ENCODE measurements at places on chromosomes 16 and 17.
A peak's percentile ranks its signal among the peaks of the same experiment; 100 is the strongest.

GRCh38 chr17:81926451-81927151, 934 bp downstream of the MAFG start:
- DNase-seq: peak; percentile 81

DNA sequence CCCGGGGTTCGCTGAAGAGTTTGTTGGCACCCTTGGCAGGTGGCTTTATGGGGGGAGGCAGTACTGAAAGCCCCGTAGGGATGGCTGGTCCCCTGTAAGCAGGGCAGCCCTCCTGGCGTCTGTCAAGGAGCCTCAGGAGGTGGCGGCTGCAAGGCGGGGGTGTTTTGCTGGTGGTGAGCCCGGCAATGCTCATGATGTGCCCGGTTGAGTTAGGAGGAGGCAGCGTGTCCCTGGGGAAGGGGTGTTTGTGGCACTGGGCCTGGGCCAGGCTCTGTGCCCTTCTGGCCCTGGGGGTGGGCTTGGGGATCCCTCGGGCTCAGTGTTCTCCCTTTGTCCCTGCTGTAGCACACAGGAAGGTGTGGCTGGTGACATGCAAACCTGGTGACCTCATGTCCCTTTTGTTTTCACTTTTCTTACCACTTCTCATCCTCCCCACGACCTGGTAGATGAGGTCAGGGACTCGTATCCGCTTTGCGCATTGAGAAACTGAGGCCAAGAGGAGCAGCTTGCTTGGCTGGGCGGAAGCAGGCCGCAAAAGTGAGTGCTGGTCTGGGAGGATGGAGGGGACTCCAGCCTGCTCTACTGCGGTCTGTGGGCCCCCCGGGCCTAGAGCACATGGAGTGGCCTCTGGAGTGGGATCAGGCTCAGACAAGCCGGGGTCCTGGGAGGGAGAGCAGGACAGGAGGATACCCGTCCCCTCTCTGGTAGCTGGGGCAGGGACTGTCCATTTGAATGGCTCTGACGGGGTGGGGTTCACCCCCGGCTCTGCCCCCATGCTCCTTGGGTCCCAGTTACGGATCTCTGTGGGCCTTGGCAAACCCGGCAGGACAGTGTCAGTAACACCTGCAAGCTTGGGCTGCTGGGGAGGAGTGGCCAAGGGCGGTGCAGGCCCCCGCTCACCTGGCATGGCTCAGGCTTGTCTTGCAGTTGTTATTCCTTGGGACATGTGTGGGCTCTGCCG, 2.2 kb downstream of the SNN start:
- DNase-seq: peak; percentile 68

DNA sequence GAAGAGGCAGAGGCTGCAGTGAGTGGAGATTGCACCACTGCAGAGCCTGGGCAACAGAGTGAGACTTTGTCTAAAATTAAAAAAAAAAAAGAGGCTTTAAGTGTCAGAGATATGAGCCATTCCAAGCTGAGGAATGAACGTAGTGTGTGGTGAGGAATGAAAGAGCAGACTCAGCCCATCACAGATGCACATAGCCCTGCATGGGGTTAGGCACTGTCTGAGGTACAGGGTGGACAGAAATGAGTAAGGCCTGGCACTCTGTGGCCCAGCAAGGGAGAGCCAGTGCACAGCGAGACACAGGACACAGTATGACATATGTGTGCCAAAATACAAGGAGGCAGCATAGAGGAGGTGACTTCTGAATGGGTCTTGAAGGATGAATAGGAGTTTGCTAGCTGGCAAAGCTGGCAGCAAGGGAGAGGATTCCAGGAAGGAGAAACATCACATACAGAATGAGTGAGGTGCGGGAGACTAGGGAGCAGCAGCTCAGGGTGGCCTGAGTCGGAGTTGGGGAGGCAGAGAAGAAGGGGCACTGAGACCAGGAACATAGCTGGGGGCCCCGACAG, 8.7 kb upstream of the ZNF469 start:
- no peak for DNase-seq

DNA sequence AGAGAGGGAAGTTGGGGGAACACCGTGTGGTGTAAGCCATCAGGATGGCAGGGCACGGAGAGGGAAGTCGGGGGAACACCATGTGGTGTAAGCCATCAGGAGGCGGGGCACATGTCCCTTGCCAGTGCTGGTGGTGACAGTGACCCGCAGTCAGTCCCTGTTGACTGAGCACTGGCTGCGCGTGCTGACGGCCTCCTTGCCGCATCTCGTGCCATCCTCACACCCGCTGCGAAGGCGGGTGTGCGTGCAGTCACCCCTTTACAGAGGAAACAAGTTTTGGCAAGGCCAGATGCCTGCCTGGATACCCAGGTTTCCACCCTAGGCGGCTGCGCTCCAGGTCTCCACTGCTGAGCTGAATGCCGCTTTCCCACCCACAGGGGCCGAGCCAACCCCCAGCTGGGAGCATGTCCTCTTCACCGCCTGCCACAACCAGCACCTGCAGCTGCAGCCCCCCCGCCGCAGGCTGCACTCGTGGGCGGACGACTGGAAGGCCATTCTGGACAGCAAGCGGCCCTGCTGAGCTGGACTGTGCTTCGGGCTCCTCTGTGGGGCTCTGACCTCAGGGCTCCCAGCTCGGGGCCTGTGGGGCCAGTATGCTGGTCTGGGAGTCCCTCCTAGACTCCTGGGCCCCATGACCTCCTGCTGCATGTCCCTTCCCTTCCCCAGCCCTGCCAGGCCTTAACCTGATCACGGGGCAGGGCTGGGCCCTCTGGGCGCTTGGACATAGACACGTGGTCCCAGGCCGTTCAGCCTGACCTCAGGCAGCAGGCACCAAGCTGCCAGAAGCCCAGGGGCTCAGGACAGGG, 43.5 kb downstream of the NT5M start:
- peak; percentile 47 for DNase-seq

GRCh38 chr16:10314811-10315210, 71.0 kb upstream of the ATF7IP2 start:
- DNase-seq: no peak

DNA sequence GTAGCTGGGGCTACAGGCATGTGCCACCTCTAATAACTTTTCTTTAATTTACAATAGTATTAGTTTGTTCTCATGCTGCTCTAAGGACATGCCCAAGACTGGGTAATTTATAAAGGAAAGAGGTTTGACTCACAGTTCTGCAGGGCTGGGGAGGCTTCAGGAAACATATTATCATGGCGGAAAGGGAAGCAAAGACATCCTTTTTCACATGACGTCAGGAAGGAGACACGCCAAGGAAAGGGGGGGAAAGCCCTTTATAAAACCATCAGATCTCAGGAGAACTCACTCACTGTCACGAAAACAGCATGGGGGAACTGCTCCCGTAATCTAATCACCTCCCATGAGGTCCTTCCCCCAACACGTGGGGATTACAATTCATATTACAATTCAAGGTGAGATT, 18.3 kb downstream of the IL4R start:
- DNase-seq: no peak

- DNase-seq: no peak
These were observed 104.3 kb upstream of the DNAH9 start for GRCh38 chr17:11493936-11494335.

- no peak for DNase-seq
These were observed 4.3 kb downstream of the TRAF4 start for GRCh38 chr17:28747801-28748750.

GRCh38 chr16:66516808-66517585, 32.9 kb downstream of the TK2 start:
- peak; percentile 87 for DNase-seq

GRCh38 chr16:79707876-79708275, 107.3 kb upstream of the MAF start:
- DNase-seq: no peak

DNA sequence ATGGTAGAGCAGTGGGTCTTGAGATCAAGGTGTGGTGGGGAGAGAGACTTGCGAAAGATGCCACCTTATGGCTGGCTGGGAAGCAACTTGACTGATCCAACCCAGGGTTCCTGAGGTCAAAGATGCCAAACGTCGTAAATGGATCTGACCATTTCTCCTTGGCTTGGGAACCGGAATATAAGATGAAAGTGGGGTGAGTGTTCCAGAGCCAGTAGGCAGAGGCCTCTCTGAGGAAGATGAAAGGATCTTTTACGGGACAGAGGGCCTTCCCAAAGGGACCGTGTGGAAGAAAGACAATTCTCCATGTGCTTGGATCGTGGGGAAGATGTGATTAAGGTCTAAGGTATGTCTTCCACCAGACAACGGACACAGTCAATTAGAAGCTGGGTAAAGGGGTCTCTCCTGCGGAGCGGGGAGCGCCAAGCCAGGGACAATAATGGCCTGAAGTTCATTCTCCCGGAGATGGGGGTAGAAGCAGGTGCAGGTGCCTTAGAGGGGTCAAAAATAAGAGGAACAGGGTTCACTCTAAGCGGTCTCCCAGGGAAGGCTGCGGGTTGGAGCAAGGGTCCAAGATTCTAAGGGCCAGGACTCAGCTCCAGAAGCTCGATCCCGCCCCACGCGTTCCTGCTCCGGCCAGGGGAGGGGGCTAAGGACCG, 800 bp downstream of the FXR2 start:
- DNase-seq: no peak

- DNase-seq: no peak
These were observed 17.9 kb upstream of the COL1A1 start for GRCh38 chr17:50219342-50219741.

DNA sequence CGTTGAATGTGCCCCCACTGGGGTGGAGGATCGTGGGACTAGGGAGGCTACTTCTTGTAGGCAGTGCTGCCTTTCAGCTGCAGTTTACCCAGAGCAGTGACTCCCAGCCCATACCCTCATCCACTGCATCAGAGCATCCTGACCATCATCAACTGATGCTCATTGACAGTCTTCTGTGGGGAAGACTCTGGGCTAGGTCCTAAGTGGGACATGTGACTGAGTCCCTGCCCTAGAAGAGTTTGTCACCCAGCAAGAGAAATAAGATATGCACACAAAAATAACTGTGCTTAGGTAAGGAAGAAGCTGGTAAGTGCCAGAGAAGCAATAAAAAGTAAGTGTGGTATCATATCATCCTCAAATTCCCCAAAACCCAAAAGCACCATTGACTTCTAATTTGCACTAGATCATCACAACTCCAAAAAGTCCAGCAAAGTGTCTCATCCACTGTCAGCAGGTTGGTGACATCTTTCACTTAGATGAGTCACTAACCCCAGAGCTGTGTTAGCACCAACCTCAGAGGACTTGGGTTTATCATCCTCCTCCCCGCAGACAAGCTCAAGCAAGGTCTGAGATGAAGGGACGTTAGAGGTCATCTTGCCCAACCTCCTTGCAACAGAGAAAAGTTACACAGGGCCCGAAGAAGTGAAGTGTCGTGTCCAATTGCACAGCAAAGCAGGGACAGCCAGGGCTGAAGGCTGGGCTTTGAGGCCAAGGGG, 99.0 kb downstream of the CCDC182 start:
- DNase-seq: no peak

GRCh38 chr17:491086-492021, 138.7 kb upstream of the RPH3AL start:
- peak; percentile 65 for DNase-seq

GRCh38 chr17:83160443-83161297, 81.3 kb downstream of the METRNL start:
- DNase-seq: peak; percentile 47

DNA sequence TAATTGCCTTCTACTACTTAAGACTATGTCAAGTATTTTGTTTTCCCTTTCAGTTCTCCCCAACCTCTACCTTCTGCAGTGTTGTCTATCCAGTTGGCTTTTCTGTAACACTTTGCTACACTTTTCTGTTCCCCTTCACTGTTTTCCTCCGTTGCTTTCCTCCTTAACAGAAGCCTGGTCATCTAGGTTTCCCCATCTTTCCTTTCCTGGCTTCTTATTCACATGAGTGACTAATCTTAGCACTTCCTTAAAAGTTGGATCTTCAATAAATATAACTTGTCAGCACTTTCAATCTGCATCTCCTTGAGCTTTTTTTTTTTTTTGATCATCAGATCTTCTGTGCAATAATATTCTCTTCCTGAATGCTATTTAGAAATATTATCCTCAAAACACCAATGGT, 2.8 kb upstream of the SLFN11 start:
- DNase-seq: no peak

DNA sequence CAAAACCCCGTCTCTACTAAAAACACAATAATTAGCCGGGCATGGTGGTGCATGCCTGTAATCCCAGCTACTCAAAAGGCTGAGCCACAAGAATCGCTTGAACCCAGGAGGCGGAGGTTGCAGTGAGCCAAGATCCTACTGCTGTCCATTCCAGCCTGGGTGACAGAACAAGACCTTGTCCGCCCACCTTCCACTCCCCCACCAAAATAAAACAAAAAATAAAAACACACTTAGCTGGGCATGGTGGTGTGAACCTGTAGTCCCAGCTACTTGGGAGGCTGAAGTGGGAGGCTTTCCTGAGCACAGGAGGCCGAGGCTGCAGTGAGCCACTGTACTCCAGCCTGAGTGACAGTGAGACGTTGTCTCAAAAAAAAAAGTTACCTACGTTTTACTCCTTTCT, 3.2 kb downstream of the PPM1E start:
- DNase-seq: no peak

- no peak for DNase-seq
These were observed 8.9 kb downstream of the ZNF594 start for GRCh38 chr17:5182597-5183409.

DNA sequence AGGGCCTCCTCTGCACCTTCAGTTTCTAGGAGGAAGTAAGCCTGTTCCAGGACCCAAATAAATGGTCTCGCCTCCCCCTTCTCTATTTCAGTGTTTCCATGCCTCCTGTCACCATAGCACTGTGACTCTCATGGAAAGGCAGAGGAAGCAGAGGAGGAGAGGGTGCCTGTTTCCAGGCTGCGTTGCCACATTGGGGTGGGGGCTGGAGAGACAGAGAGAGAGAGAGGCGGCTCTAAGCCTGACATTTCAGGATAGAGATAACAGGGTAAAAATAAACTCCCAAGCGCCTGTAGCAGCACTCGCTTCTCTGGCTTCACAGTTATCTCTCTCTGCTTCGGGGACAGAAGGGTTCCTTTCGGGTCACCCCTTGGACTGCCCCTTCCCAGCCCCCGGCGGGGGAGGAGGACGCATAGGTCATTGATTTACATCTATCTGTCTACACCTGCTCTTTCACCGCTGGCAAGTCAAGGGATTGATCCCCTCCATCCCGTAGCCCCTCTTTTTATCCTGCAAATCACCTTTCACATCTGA, 71.2 kb upstream of the MRTFB start:
- DNase-seq: no peak

- no peak for DNase-seq
These were observed 27.4 kb downstream of the CEP95 start for GRCh38 chr17:64534187-64534586.

DNA sequence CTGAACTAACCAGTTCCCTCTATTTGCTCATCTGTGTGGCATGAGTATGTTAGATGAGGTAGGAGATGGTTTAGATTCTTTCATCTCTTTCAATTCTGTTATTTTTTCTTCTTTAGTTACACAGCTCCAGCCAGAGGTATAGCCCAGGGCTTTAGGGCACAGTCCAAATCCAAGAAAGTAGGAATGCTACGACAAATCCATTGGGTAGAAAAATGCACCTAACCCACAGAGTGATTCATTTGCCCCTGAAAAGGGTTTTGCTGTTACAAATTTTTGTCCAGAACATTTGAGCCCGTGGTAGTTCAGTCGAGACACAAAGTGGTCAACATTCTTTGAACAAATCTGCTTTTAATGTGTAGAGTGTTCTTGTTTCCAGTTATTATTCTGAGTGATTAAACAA, 250.7 kb downstream of the HS3ST3A1 start:
- no peak for DNase-seq
